Activated effector memory CD4-positive, alpha-beta T cell treated with Interleukin-2 at 50 U/mL for 16 hours (primary cell): ENCODE measurements at places on chromosomes 6 and 20.
A peak's percentile ranks its signal among the peaks of the same experiment; 100 is the strongest.

DNA sequence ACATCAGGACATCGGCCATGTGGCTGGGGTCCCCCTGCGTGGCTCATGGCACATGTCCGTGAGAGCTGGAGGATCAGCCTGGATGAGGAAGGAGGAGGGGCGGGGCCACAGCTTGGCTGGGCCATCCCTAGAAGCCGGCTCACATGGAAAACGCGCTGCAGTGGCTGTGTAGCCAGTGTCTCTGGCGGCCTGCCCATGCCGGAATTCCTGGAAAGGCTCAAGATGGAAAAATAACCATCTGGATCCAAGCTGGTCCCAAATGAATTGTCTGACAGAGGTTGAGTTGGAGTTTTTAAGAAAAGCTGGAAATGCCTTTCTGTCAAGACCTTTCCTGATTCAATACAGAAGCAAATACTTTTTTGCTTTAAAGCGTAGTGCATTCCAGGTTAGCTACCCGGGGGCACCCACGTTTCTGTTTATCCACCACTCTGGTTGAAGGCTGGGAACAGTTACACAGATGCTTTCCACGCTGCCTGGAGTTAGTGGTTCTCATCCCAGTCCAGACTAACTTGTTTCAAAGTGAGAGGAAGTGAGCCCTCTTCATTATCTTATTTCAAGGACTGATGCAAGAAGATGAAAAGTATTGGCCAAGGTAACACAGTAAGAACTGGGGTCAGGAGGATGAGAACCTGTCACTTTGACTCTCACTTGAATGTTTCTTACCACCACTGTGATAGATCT lies 99.0 kb downstream of the GMPR start:
- no peak for DNase-seq

- no peak for DNase-seq
These were observed 118.6 kb upstream of the CCDC28A start for GRCh38 chr6:138654715-138655634.

GRCh38 chr20:36975099-36975818 lies 23.8 kb upstream of the SAMHD1 start:
- peak; percentile 60 for DNase-seq

DNA sequence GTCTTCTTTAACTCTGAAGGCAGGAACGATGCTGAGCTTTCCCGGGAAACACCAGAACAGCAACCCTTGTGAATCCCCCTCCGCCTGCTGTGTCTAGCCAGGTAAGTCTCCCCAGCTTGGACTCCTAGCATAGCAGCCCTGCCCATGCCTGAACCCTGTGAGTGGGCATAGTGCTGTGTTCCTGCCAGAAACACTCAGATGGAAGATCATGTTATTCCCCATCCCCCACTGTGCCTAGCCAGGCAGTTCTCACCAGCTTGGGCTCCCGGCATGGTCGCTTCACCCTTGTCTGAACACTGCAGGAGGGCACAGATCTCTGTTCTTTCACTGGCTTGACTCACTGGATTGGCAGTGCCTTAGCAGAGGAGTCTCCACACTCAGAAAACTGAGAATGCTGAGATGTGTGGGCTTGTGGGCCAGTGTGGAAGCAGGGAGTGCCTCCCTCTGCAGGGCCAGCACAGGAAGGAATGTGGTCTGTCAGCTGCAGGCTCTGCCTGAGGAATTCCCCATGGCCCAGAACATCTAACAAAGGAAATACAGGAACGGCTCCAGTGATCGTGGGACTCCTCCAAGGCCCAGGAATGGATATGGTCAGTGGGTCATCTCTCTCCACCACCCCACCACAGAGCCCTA lies 440.1 kb upstream of the ADGRB3 start:
- DNase-seq = no peak

GRCh38 chr6:43475516-43475915 lies 1.9 kb upstream of the TJAP1 start:
- no peak for DNase-seq

DNA sequence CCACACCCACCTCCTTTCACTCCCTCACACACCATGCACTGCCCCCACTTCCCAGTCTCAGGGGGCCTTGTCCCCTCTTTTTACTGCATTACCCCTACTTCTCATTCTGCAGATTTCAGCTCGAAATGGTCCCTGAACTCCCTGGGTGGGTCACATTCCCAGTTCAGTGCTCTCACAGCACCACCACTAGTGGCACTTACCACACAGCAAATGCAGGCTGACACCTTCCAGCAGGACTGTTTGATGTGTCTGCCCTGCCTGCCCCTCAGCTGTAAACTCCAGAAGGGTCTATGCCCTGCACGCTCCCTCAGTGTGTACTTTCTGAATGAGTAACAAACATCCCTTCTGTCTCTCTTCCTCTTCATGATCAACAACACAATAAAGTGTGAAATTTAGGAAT lies 4.0 kb downstream of the DYNLT1 start:
- DNase-seq = no peak

DNA sequence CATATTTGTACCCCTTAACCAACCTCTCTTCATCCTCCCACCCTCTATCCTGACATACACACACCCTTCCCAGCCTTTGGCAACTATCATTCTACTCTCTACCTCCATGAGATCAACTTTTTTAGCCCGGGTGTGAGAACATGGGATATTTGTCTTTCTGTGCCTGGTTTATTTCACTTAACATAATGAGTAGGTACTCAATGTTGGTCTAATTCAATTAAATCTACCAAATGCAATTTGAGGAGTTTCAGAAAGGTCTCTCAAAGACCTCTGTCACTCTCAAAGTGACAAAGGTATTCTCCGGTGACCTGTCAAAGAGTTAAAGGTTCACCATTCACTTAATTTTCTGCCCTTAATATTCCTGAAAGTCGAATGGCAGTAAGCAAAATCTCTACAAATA lies 87.7 kb downstream of the ME1 start:
- DNase-seq = no peak

DNA sequence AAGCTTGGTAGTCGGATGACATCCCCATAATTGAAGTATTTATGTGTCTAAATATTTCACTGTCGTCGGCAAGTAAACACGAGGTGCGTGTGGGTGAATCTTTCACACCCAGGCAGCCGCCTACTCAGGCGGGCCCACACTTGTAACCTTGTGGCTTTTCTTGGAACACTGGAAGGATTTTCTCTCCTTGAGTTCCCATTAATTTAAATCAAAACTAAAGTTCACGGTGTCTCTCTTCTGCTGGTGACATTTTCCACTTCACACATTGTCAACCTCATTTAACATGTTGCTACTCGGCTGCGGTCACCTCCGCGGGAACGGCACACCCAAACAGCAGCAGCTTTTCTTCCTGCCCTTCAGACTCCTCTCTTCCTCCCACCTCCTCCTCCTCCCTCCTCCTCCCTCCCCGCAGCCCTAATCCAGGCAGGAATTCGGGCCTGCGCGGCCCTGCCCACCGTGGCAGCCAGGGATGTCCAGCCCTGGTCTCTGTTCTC lies 336.6 kb downstream of the QKI start:
- DNase-seq = no peak

DNA sequence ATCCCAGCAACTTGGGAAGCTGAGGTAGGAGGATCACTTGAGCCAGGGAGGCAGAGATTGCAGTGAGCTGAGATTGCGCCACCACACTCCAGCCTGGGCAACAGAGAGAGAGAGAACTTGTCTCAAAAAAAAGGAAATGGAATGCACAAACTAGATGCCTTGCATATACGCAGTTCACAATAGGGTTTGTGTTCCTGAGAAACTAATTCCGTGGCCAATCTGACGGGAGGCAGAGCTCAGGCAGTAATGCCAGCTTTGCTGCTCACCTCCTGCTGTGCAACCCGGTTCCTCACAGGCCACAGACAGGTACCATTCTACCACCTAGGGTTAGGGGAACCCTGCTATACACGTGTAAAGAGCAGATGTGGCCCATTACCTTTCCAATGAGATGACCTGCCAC lies 1.4 kb downstream of the CDK5RAP1 start:
- DNase-seq = no peak
